Epithelial cell of proximal tubule (primary cell): ENCODE measurements at places on chromosomes 5 and 9.

DNA sequence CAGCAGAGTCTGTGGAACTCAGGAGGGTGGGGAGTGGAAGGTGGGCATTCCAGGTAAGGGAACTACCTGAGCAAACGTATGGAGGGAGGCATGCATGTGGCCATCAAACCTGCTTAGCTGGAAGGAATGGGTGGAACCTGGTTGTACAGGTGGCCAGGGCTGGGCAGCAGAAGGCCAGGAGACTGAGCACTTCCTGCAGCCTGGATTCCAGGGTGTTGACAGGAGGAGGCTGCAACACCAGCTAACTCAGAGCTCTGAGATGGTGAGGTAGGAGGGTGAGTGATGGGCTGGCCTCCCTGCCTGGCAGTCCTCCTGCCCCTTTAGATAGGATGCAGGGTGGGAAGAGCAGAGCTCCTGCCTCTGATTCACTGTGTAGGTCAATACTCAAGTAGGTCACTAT, 92.5 kb upstream of the CPEB4 start:
- DNase-seq = no peak

DNA sequence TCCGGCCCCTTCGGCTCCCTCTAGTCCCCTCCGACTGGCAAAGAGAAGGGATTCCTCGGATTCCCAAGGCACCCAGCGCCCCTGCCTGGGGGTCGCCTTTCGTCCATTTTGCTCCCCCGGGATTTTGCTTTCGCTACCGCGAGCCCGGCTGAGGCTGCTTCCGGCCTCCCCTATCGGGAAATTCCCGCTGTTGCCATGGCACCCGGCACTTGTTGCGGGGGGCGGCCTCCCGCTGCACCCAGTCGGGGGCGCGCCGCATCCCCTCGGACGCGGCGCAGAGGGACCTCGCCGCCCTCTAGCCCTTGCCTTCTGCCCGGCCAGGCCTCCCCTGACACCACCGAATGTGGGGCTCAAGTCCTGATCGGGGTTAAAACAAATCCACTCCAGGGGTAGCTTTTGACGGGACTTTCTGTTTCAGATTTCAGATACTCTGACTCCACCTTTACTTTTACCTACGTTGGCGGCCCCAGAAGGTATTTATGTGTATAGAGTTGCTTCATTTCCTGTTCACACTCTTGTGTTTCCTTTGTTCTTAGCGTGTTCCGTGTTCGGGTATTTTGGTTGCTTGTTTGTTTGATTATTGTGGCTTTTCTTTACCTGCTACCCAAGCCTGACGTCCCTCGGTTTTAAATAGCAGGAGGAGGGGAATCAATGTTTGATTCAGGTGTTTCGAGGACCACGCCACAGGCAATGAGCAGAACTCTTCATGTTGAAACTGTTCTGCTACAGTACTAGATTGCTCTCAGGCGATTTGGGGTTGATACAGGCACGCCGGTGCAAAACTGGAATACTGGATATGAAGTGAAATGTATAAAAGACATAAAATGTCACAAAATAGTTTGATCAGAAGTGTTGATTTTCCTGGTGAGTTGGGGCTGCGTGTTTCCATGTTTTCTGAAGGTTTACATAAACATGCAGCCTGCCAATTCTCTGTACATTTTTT, 1.5 kb downstream of the PARP8 start:
- DNase-seq = peak; percentile 15

DNA sequence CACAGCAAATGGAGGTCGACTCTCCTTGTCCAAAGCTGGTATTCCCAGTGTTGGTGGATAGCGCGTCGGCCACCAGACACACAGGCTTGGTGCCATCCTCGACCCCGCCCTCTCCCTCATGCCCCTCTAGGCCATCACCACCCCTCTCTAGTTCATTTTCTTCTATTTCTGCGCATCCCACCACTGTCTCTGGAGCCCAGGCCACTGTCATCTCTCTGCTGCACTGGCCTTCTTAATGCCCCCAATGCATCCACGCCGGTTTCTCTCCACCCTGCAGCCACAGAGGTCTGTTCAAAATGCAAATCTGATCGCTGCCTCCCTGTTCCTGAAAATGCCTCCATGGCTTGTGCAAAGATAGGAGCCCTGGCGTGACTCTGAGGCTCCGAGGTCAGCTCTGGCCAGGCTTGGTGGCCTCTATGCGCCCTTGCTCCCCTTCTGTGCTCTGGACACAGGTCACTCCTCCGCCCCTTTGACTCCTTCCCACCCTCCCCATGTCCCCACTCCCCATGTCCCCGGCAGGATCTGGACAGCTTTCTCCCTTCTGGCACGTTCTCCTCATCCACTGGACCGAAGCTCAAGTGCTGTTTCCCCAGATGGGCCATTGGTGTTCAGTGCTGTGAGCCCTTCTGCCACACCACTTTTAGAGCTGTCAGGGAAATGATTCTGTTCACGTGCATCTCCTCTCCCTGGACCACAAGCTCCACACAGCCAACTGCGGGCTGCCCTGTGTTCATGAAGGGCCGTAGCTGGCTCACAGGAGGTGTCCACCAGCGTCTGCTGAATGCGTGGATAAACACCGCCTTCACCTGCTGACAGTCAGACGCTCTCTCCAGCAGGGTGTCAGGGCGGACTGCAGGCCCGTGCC, 59.5 kb upstream of the RNF130 start:
- DNase-seq = no peak

GRCh38 chr5:150065346-150065745, 21.0 kb downstream of the CSF1R start:
- DNase-seq = no peak

GRCh38 chr5:82004511-82004910, 32.7 kb downstream of the ATG10 start:
- no peak for DNase-seq

DNA sequence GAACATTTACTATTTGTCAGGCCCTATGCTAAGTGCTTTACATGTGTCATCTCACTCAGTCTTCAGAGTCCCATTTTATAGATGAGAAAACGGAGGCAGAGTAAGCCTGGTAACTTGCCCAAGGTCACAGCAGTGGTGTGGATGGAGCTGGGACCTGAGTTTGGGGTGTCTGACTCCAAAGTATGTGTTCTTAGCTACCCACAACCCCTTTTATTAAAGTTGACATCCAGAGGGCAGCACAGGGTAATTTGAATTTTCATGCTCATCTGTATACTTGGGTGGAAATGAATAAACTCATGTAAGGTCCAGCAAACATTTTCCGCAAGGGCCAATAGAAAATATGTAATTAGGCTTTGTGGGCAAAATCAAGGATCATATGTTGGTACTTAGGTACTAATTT, 93.4 kb upstream of the SLC25A48 start:
- DNase-seq = no peak

- no peak for DNase-seq
These were observed 22.7 kb upstream of the UNC5A start for GRCh38 chr5:176787676-176788075.

- DNase-seq = no peak
These were observed 487.0 kb upstream of the TNC start for GRCh38 chr9:115604831-115605483.

GRCh38 chr5:84272771-84273516, 111.7 kb downstream of the EDIL3 start:
- DNase-seq = no peak

DNA sequence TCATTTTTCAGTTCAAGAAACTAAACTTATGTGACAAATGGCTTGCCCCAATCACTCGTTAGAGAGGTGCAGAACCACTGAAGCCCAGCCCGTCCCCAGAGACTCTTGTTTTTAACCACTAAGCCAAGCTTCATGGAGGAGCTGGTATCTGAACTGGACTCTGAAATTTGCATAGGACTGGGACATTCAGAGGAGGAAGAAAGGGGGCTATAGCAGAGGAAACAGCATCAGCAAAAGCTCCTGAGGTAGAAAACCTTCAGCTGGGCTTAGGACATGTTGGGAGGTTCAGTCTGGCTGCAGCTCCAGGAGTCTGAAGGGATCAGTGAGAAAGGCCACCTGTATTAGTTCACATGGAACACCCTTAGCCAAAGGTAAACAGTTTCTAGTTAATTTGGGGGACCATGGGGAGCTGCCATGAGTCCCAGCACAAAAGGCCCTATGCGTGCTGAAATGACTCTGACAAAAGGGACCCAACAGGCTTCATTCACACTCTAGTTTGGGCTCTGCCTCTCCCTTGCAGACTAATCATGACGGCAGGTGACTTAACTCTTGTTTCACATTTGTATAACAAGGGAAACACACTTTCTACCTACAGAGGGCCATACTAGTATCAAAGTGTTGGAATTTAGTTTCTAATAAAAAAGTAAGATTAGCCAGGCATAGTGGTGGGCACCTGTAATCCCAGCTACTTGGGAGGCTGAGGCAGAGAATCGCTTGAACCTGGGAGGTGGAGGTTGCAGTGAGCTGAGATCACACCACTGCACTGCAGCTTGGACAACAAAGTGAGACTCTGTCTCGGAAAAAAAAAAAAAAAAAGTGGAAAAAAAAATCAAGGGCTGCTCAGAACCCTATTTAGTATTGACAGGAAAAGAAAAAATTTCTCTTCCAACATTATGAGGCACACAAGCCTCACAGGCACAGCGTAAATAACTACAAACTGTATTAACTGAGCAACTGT, 10.2 kb downstream of the FBXO10 start:
- DNase-seq = no peak

- DNase-seq = no peak
These were observed 86.1 kb downstream of the GPR21 start for GRCh38 chr9:123119566-123119965.

DNA sequence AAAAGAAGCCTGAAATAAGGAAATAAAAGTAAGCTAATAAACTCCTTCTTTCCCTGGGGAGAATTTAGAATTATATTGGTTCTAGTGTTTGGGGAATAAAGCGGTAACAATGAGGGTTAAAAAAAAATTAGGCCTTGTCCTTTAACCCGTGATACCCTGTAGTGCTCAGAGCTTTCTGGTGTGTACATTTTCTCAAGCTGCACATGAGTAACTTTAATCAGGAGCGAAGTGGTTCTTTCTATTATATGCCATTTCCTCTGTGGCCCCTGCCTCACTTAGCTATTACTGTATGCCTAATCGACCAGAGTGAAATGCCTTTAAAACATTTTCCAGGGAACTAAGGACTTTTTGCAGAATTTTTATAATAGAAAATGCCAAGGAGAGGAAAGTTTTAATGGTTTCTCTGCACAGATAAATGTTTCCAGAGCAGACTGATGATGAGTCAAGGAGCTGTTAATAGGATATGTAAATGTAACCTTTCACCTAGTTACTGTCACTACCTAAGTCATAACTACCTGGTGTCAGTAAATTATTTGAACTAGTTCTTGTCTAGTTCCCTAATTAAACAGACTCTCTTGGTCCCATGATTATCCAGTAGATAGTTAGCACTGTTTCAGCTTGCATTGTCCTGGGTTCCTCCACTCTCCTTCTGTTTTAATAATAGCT, 7.6 kb downstream of the PAM start:
- no peak for DNase-seq

DNA sequence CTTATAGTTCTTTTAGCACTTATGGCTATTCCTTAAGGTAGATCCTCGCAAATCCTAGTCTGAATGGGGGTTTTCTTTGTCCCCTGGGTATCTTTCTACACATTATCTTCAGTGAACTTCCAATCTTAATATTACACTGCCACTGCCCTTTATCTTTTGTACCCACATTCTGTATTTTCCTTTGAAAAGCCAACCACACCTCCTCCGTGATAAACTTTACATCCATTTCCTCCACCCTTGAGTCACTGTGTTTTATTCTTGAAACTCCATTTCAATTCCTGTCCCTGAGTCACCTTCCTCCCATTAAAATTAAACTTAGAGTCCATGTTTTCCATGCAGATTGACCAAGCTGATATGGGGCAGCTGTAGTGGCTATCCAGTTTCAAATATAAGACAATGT, 43.2 kb upstream of the RICTOR start:
- DNase-seq = no peak

DNA sequence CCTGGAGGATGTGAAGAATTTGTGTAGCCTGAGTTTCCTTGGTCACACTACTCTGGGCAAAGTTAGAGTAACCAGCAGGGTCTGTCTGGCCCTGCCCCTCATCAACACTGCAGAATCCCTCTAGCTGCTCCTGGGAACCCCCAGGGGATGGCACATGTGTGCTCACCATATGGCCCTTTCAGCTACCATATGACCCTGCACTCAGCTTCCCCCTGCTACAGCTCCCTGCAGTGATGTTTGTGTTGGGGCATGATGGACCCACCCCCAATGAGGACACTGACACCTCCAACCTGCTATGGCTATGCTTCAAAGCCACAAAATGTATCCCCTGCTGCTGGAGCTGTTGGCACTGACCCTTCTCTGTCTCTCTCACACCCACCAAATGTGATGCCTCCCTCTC, 152.7 kb downstream of the SNX18 start:
- DNase-seq = no peak

- no peak for DNase-seq
These were observed 58.8 kb downstream of the SH3PXD2B start for GRCh38 chr5:172395483-172395882.

GRCh38 chr5:178569485-178569884, 20.7 kb downstream of the COL23A1 start:
- DNase-seq = no peak

GRCh38 chr5:67921004-67921601, 294.5 kb upstream of the PIK3R1 start:
- no peak for DNase-seq

DNA sequence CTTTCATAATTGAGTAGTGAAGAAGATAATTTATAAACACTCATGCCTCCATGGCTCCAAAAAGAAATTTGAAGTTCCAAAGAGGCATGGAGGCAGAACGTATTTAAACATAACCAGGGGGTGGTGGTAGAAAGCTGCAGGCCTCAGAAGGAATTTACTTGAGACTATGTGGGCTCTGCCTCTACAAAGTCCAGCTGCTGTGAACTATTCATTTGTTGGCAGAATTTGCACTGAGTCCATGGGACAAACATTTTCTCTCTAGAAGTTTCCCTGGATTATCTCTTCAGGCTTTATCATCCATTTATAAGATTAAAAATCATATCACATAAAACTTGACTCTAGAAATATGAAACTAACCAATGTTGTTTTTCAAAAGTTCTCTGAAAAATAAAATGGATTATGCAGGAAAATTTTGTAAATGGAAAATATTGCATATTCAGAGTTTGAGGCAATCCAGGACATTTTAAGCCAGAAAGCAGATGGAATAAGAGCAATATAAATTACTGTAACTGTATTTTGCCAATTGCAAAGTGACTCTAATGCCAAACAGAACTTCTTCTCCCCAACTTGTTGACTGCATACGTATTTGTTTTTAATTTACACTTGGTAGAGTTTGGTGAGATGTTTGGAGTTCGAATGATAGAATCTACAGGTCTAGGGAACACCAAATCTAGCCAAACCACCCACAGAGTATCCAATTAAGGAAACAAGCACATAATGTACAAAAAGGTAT, 258.2 kb downstream of the ENC1 start:
- DNase-seq = no peak
